ENCODE measurements at places on chromosomes 2 and 18.

- no peak for DNase-seq
Observed at GRCh38 chr2:101108357-101108756, 42.8 kb downstream of the TBC1D8 start.

- DNase-seq: no peak
Observed at GRCh38 chr2:133654949-133655348, 86.7 kb upstream of the NCKAP5 start.

GRCh38 chr2:241358470-241358869 is 2.4 kb downstream of the FARP2 start:
- no peak for DNase-seq

GRCh38 chr2:136025057-136025973 is 39.9 kb upstream of the DARS1 start:
- DNase-seq: peak; percentile 71

DNA sequence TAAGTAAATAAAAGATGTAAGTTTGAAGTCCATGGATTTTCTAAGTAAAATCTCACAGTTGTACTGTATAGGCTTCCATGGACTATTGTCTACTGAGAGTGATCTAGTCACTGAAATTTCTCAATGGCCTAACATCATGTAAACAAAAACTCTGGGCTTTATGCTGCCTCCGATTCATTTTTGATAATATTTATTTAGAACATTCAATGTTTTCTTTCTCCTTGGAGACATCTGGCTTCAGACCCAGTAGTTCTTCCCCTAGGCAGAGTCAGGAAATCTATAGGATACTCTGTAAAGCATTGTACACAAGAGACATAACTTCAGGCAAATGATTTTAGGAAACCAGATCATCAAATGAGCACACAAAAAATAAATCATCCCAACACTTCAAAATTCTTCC is 1208.6 kb upstream of the ZEB2 start:
- no peak for DNase-seq

- DNase-seq: no peak
Observed at GRCh38 chr2:203059567-203060240, 45.0 kb downstream of the NBEAL1 start.

- no peak for DNase-seq
Observed at GRCh38 chr2:23549821-23550530, 165.0 kb downstream of the KLHL29 start.

GRCh38 chr2:84891355-84892010 is 10.6 kb upstream of the TRABD2A start:
- no peak for DNase-seq

GRCh38 chr2:34003795-34004194 is 404.7 kb upstream of the FAM98A start:
- no peak for DNase-seq

- DNase-seq: no peak
Observed at GRCh38 chr2:66813976-66814375, 379.1 kb downstream of the MEIS1 start.

DNA sequence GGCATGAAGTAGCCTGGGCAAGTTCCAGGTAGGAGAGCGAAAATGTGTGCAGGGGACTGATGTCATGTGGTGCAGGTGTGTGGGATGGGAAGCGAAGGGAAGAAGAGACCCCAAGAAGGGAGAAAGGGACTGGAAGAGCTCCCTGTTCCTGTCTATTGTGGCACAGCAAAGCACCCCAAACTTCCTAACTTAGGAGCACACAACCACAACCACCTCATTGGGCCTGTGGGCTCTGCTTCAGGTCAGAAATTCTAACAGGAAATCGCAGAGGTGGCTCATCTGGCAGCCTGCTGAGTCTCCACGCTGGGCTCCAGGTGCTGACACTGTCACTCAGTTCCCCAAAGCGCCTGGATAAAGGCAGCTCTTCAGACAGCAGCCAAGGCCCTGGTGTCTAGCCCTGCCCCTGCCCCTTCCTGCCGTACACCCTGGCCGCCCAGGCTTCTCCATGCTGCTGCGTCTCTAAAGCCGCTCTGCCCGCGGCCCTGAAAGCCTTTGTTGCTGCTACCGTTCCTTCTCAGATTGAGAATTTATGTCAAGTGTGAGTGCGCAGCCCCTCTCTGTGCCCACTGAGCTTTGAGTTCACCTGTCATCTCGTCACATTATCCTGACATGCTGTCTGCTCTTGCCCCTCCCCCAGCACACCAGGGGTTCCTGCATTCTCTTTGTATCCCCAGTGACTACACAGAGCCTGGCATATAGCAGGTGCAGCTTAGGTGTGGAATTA is 140.2 kb upstream of the BCL2L11 start:
- DNase-seq: no peak

GRCh38 chr18:13390196-13390595 is 171.6 kb downstream of the LDLRAD4 start:
- peak; percentile 47 for DNase-seq

- no peak for DNase-seq
Observed at GRCh38 chr2:25358836-25359235, 17.1 kb upstream of the DNMT3A start.

GRCh38 chr2:34174506-34174905 is 575.4 kb upstream of the FAM98A start:
- no peak for DNase-seq

- no peak for DNase-seq
Observed at GRCh38 chr2:96993367-96993766, 7.0 kb upstream of the FAM178B start.

- DNase-seq: peak; percentile 48
Observed at GRCh38 chr2:147845411-147845971, 662 bp downstream of the ACVR2A start.

DNA sequence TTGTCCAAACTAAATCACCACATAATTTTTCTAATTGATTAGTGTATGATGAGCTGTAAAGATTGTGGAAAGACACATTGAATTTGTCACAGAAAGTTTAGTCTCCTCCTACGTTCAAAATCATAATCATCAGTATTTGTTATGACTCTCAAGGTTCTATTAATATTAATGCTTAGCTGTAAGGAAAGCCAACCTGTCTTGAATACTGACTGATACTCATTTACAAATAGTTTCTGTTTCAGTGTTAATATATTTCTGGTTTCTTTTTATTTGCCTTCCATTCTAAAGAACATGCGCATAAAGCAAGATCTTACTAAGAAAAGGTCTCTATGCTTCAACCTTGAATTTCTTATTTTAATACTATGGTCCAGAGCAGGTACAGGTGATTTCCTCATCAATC is 55.1 kb downstream of the CPS1 start:
- no peak for DNase-seq

DNA sequence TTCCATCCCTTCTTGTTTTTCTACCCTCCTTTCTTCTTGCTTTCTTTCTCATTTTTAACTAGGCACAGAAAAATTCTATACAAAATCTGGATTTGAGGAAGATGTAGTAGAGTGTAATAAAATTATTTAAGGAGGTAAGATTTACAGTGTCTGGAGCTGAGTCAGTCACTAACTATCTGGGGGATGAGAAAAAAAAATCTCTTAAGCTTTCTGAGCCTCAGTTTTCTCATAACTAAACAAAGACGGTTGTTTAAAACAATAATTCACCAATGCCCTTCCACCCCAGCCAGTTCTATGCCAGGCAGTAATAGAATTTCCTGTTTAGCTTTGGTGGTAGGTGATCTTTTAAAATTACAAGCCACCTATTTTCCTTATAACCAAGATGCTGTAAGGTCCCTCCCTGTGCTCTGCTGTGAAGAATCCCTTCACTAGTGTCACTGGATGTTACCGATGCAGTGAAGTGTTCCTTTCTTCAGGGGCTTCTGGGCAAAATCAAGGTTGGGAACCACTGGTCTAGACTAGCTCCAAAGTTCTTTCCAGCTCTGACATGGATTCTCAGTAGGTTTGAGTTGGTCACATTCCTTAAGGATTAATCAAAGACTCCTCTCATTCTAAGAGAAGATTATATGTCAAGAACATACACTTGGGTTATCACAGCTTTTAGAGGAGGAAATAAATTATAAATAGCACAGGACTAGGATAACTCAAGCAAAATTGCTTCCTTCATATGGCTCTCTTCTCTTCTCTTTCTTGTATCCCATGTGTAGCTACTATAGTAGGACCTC is 289.0 kb downstream of the CDH2 start:
- DNase-seq: no peak

All from G401 (cell line).